ENCODE measurements at places on chromosomes 1 and 21.

- DNase-seq, result no peak
These were observed 99.4 kb upstream of the S1PR1 start for GRCh38 chr1:101137144-101138126.

GRCh38 chr1:198907423-198907746, 268.5 kb downstream of the PTPRC start:
- no peak for DNase-seq

GRCh38 chr1:61781151-61781550, 38.9 kb downstream of the PATJ start:
- no peak for DNase-seq

DNA sequence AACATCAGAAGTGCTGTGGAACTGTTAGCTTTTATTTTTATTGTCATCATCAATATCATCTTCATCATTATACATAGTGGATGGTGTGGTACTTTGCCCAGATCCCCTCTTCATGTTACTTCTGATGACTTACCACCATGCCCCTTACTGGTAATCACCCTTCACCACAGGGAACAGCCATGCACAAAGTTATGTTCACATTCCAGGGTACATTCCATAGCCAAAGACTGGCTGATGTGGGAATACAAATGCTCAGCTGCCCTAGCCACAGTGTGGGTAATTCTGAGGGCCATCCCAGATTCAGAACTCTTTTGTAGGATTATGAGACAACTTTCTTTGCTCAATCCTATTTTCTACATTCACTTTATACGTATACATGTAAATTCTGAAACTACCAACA, 691.3 kb upstream of the CXADR start:
- no peak for DNase-seq

DNA sequence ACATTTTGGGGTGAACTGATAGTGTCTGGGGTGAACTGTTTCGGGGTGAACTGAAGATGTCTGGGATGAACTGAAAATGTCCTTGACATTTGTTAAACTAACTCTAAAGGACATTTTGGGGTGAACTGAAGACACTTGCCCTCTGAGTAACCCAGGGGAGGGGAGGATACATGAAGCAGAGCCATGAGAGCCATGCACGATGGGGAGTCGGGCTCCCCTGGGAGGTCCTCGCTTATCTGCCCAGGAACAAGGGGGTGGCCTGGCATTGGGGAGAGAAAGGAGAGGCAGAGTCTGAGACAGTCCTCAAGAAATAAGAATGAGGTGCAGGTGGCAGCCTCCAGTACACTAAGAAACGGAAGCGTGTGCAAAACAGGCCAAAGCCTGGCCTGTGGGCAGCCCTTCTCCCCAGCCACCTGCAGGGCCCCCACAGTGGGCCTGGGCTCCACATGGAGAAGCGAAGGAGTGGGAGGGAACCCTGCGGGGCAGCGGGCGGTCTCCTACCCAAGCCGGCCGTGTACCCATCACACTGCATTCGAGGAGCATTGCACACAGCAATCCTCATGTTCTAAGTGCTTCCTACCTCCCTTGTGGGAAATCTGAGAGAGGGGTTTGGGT, 24.2 kb downstream of the RSPH1 start:
- no peak for DNase-seq

DNA sequence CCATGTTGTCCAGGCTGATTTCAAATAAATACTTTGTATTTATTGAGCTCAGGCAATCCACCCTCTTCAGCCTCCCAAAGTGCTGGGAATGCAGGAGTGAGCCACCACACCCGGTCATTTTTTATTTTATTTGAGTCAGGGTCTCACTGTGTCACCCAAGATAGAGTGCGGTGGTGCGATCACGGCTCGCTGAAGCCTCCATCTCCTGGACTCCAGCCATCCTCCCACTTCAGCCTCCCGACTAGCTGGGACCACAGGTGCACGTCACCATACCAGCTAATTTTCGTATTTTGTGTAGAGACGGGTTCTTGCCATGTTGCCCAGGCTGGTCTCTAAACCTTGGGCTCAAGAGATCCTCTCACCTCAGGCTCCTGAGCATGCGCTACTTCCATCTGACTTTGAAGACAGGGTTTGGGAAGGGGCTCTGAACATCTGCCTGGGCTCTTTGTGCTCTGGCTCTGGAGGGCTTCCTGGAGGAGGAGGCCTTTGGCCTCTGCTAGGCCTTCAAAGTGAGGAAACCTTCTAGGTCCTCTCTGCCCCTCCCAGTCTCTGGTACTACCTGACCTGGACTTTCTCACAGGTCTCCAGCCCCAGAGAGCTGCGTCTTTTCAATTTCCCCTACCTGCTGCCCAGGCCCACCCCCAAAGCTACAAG, 5.8 kb downstream of the HSPB7 start:
- DNase-seq, result no peak

DNA sequence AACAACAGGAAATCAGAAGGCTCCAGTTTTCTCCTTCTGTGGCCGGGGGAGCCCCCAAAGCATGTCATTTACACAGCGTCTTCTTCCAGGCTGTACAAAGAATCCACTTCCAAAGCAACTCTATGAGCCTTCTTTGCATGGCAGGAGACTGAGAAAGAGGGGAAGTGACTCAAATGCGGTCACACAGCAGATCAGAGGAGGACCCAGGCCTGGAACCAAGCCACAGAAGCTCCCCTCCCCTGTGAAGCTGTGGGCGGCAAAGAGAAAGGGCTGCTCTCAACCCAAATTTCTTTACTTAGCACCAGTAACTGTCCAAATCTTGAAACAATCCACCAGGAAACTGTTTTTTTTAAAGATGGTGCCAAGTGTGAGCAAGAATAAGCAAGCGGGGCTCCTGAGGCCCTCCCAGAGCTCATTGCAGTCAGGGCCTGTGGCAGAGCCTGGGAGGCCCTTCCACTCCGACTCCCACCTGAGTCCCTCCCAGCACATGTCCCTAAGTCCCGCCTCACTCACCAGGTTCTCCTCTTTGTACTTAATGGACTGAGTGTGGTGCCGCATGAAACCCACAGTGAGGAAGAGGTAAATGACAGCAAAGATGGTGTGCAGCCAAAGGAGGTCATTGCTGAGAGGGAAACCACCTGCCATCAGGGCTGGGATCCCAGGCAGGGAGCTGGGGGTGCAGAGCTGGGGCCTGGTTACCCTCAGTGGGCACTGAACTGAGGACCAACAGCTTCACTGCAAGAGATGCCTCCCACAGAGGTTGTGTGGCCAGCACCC, 15.9 kb downstream of the TMEM63A start:
- DNase-seq, result no peak

GRCh38 chr1:107467286-107467685, 326.4 kb downstream of the NTNG1 start:
- DNase-seq, result no peak

DNA sequence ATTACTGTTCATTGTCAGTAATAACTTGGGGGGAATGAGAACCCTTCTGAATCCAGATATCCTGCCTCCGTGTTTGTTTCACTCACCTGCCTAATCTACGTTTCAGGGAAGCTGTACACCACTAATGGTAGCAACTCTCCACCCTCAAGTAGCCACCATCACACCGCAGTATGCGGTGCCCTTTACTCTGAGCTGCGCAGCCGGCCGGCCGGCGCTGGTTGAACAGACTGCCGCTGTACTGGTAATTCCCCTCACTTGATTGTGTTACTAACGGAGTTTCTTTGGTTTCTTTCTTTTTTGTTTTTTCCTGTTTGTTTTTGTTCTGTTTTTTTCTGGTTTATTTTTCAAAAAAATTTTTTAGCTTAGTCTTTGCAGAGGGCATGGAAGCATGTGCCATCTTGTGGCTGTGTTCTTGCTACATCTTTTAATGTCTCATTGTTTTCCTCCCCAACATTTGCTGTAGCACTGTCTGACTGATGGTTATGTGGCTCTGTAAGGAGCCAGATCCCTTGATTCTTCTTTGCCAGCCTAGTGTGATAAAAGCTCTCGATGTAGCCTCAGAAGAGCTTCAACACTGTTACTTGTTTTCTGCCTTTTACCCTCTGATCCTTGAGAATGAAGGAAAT, 15.9 kb upstream of the OLFML3 start:
- no peak for DNase-seq

DNA sequence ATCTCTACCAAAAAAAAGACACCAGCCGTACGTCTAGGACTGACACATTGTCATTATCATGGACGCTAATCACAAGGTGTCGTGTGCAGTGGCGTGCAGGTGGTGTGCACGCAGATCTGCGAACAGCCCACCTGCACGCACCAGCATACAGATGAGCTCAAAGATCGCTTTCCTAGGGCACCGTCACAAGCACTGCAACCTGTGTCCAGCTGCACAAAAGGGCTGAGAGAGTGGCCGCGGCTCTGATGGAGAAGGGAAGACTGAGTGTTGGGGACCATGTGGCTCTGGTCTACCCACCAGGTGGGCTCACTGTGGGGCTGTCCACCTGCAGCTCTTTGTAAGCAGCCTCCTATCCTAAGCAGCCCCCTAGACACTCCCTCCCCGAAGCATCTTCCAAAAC, 50.9 kb downstream of the S100B start:
- no peak for DNase-seq

DNA sequence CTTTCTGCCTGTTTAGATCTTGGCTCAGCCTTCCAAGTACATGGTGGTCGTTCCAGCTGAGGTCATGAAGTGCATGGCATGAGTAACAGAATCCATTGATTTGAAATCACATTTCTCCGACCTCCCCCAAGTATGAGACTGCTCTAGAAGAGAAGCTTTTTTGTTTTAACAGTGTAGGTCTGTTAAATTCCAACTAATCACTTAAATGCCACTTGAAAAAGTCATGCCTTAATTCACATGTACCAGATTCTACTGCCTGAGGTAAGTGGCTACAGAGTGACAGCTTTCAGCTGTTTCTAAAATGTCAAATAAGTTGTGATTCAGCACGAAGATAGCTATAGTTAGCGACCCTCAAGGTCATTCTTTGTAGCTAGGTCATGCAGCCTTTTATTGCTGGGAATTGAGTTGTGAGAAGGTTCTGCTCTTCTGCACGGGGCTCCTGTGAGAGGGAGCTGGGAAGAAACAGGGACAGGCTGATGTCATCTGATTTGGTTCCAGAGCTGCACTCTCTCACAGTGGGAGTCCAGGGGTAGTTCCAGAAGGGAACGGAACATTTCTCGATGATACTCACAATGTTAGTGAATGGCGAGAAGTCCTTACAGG, 112.7 kb downstream of the VPS13D start:
- no peak for DNase-seq

- no peak for DNase-seq
These were observed 34.5 kb upstream of the ATP2B4 start for GRCh38 chr1:203592156-203592555.

GRCh38 chr1:212491454-212491853, 58.7 kb downstream of the NENF start:
- no peak for DNase-seq

GRCh38 chr1:223765036-223765718, 52.8 kb downstream of the CAPN2 start:
- no peak for DNase-seq

GRCh38 chr1:157968946-157969345, 24.5 kb upstream of the KIRREL1 start:
- no peak for DNase-seq

- no peak for DNase-seq
These were observed 5.2 kb downstream of the FCRL3 start for GRCh38 chr1:157695417-157695816.

- DNase-seq, result no peak
These were observed 234.9 kb downstream of the TNR start for GRCh38 chr1:175508320-175509110.

GRCh38 chr1:189180057-189180456, 1297.6 kb downstream of the BRINP3 start:
- DNase-seq, result no peak

- no peak for DNase-seq
These were observed 275.1 kb upstream of the GJB5 start for GRCh38 chr1:34479731-34480130.

GRCh38 chr1:20223551-20224419, 37.5 kb upstream of the PLA2G2C start:
- DNase-seq, result no peak

GRCh38 chr1:182589520-182589919, 464 bp upstream of the RNASEL start:
- DNase-seq, result no peak

DNA sequence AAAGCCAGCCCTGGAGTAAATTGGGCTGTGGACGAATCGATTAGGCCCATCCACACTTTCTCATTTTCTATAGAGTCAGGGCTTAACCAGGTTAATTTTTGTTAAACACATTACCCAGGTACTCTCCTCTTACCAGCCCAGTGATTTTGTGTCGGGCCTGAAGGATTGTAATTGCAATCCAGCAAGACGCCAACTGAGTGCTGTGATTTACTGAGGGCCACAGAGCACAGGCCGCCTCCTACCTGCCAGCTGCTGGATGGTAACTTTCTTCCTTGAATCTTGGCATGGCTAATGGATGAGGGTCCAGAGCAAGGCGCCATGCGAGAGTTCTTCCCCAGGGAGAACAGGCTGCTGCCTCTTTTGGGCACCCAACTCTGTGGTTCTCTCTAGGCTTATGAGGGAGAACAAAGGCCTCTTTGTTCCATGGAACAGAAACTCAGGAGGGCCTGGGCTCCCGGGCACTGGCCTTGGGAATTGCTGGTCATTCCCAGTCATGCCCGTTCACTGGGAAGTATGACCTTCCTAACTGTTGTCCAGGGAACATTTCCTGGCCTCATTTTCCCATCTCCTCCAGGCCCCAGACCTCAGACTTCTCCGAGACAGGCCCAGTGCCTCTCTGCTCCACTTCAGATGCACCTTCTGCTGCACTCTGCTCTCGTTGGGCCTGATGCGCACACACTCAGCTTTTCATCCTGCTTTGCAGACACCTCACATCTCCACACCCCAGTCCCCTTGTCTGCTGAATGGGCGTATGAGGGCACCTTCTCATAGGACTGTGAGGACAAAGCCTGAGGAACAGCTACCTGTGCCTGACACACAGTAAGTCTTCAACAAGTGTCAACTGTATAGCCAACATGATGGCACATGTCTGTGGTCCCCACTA, 57.3 kb downstream of the SYF2 start:
- no peak for DNase-seq

- DNase-seq, result no peak
These were observed 220.7 kb downstream of the OMA1 start for GRCh38 chr1:58325866-58326265.

DNA sequence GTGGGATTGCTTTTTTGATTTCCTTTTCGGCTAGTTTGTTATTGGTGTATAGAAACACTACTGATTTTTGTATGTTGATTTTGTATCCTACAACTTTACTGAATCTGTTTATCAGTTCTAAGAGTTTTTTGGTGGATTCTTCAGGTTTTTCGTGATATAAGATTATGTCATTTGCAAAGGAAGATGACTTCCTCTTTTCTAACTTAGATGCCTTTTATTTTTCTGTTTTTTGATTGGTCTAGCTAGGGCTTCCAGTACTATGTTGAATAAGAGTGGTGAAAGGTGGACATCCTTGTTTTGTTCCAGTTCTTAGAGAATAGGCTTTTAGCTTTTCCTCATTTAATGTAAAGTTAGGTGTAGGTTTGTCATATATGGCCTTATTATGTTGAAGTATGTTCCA, 13.1 kb upstream of the NHLH2 start:
- DNase-seq, result no peak

DNA sequence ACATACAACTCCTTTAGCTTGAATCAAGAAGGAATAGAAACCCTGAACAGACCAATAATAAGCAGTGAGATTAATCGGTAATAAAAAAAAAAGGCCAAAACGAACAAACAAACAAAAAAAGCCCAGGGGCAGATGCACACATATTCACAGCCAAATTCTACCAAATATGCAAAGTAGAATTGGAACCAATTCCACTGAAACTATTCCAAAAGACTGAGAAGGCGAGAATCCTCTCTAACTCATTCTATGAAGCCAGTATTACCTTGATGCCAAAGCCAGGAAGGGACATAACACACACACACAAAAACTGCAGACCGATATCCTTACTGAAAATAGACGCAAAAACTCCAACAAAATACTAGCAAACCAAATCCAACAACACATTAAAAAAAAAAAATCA, 161.6 kb downstream of the ASTN1 start:
- no peak for DNase-seq

- no peak for DNase-seq
These were observed 1.0 kb upstream of the FOXO6 start for GRCh38 chr1:41360074-41360785.
